ENCODE measurements at places on chromosomes 3 and 15.
A peak's percentile ranks its signal among the peaks of the same experiment; 100 is the strongest.

GRCh38 chr3:52299879-52300611, 12.4 kb downstream of the GLYCTK start:
- no peak for DNase-seq

DNA sequence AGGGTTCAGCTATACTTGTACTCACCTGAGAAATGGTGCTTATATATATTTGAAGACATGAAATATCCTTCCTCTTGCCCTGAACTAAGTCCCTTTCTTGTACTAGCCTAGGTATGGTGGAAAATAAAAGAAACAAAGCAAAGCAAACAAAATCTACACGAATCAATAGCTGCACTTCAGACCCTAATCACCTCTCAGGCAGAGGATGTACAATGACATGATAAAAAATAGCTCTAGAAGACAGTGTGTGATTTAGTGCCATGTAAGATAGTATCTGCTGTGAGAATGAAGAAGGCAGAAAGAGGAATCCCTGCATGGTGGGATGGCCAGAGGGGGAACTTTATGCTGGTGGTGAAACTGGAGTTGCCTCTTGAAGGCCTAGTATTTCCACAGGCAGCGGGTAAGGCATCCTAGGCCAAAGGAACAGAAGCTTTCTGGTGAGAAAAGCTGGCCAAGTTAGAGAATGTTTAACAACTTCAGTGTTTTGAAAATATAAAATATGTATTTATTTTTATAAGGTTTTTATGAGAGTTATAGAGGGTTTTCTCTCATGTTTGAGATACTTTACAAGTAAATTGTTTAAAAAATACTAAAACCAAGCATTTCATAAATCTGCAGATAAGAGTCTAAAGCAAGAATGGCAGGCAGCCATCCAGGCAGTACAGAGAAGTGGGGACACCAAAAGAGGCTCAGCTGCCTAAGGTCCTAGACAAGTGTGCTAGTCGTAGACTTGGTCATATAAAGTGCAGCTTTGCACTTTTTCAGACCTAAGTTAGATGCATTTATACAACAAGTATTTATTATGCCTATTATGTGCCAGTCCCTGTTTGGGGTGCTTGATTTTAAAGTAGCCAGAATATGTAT, 14.9 kb downstream of the LEKR1 start:
- no peak for DNase-seq

GRCh38 chr3:140710711-140711389, 33.0 kb downstream of the TRIM42 start:
- DNase-seq, result no peak

GRCh38 chr3:105823149-105823867, 45.5 kb downstream of the CBLB start:
- DNase-seq, result peak; percentile 82

- peak; percentile 56 for DNase-seq
Observed at GRCh38 chr15:52680041-52680391, 828 bp upstream of the ATOSA start.

DNA sequence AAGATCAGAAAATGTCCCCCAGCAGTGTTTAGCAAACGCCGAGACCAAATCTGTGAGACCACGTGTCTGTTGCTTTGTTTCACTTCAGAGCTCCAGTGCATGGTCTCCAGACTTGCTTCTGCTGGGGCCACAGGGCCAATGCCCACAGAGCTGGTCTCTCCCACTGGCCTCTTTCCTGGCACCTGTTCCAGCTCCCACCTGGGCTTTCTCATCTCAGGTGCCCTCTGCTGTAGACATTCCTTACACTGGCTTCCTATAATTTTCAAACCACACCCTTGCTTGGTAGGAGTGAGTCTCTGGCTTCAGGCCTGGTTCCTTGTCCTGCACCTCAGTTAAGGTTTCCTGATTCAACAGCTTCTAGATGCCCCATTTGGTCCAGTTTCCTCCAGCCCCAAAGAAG, 243.1 kb downstream of the ADAMTS17 start:
- no peak for DNase-seq

GRCh38 chr3:134933997-134934396, 138.9 kb downstream of the EPHB1 start:
- no peak for DNase-seq

- DNase-seq, result peak; percentile 3
Observed at GRCh38 chr3:35946121-35946853, 307.0 kb downstream of the ARPP21 start.

DNA sequence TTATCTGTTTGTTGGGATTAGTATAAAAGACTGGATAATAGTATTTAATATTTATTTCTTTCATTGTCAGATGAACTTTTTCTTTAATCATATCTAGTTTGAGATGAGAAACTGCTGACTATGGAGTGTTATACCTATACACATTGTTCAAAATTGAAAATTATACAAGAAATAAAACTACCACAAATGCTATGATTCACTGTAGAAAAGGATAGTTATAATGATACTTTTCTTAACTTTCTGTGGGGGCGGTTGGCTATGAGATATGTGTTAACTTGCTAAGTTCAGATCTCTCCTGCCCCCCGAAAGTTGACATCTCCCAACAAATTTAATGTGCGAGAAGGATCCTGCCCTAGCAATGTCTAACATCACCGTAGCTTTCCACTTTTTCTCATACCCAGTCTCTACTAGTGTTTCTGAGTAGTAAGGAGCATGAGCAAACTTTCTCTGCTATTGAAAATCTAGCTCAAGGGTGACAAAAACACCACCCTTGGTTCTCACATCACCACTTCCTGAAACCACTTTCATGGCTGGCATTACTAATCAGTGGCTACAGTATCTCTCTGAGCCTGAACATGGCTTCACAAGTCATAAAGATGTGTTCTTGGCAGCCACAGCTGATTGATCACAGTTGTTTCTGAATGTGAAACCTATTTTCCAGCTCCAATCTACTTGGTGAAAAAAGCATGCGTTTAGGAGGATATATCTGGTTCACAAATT, 15.8 kb upstream of the SAMMSON start:
- no peak for DNase-seq

DNA sequence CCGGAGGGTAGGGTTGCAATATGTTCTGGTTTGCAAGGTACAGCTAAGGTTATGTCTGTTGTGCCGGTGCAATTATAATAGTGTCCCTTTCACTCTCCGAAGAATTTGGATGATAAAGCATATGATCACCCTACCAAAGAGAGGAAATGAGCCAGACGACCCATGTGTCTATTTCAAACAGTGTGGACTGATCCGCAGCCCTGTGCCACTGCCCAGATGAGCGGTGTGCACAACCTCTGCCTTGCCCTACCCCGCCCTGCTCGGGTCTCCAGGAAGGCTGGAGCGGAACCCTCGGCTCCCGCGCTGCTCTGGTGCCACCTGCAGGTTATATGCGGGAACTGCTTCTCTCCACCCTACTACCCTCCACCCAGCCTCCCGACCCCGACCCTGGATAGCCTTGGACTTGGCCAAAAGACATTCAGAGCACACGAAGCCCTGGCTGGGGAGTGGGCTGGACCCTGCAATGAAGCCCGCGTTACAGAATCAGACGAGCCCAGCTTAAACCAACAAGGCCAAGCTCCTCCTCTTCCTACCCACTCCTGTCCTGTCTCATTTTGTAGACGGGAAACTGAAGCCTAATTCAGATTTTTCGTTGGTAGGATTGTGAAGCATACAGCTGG, 68.4 kb upstream of the CHRNB4 start:
- no peak for DNase-seq

GRCh38 chr3:37899101-37899707, 37.5 kb downstream of the CTDSPL start:
- no peak for DNase-seq

GRCh38 chr3:141091426-141091825, 40.3 kb downstream of the SPSB4 start:
- DNase-seq, result no peak

DNA sequence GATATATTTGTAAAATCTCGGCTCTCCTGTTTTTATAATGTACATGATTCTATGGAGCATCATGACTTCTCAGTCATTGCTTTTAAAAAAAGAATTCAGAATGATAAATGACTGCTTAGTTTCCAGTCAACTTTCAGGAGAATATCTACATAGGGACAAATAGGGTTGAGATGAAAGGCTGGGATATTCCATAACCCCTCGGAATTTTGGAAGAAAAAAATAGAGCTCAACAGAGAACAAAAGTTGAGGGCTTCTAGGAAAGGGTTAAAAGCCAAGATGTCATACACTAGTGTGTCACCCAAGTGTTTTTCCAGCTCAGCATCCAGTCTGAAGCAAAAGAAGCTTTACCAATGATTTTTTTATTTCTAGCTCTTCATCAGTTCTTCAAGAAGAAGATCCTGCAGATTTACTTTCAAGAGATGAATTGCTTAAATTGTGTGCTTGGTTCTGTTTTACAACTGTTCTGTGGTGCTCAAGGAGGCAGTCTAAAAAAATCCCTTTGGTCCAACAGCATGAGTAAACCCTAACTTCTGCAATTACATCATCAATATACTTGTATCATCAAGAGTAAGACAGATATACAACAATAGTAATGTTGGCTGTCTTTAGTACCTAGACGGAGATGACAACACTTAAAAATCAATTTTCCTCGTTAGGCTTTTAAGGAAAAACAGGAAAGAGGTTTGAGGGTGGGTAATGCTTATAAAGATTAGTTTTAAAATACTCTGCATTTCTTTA, 979 bp downstream of the UNC13C start:
- DNase-seq, result no peak

GRCh38 chr15:43249699-43250203, 17.0 kb downstream of the TGM5 start:
- DNase-seq, result no peak

GRCh38 chr15:50685976-50686468, 575 bp downstream of the TRPM7 start:
- peak; percentile 35 for DNase-seq

- DNase-seq, result no peak
Observed at GRCh38 chr3:27110020-27110419, 259.2 kb downstream of the NEK10 start.

GRCh38 chr3:71551311-71551919, 32.1 kb downstream of the FOXP1 start:
- peak; percentile 17 for DNase-seq

- DNase-seq, result no peak
Observed at GRCh38 chr15:59570315-59570714, 41.3 kb upstream of the GCNT3 start.

- no peak for DNase-seq
Observed at GRCh38 chr3:122064326-122064725, 9.2 kb downstream of the CD86 start.

DNA sequence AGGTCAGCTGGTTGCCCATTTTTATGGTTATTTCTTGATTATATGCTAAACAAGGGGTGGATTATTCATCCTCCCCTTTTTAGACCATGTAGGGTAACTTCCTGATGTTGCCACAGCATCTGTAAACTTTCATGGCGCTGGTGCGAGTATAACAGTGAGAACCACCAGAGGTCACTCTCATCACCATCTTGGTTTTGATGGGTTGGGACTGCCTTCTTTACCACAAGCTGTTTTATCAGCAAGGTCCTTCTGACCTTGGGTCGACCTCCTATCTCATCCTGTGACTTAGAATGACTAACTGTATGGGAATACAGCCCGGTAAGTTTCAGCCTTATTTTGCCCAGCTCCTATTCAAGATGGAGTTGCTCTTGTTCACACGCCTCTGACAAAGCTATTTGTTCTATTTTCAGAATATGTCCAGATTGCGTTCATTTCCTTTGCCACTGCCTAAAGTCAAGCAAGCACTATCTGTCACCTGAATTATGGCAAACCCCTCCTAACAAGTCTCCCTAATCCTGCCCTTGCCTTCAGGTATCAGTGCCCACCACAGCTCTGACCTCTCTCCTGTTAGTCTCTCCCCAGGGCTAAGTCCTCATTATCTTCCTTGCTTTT, 308.5 kb downstream of the ROBO2 start:
- DNase-seq, result no peak

DNA sequence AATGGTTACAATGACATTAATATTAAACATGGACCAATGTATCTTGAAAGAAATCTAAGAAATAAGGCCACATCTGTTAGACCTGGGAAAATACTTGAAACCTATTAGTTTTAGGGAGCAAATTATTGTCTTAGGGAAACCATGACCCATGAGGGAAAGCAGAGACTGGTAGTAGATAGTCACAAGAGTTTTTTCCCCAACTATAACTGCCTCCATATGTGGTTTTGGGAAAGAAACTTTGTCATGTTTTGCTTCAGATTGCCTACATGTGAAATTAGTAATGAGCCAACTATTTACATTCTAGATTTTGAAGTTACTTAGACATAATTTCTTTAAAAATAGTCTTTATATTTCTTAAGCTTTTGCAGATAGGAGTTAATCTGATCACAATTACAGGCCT, 474.9 kb downstream of the ROBO2 start:
- no peak for DNase-seq

- no peak for DNase-seq
Observed at GRCh38 chr3:70010346-70010745, 10.8 kb downstream of the SAMMSON start.

DNA sequence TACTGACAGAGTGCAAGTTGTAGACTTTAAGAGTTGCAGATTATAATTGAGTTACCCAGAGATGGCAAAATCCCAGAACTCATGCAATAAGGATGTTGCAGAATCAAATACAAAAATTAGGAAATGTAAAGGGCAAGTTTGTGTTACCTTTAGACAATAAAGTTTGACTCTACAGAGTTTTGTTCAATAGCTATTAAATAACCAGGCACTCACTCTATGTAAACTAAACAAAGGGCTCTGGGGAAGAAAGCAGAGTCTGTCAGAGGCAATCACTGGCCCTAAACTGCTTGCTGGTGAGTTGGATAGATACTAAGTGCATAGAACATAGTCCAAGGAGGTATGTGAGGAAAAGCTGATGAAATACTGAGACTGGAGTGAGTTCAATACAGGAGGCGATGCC, 40.0 kb upstream of the PLCL2 start:
- no peak for DNase-seq

DNA sequence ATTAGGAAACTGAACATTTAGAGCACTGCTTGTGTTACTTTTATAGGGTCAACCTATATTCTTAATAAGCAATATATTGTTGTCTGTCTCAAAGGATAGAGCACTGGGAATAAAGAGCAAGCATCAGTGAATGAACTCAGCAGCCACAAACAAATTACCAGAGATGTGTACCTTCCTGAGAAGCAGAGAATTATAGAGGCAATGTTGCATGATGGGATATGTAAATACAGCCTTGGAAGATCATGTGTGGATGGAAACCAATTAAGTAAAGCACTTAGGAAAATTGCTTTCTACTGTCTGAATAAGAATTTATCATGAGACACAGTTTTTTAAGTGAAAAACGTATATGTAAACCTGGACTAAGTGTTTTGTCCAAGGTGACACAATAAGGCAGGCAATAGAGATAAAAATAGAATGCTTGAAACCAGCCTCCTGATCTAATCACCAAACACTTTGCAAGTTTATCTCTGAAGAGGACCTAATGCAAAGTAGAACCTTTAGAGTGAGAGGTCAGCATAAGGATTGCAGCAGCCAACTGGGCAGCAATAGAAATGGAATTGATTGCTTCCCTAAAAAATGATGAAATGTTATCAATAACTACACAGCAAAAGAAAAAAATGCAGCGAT, 848.0 kb downstream of the TUSC7 start:
- DNase-seq, result no peak

GRCh38 chr3:54792584-54792983, 135.3 kb downstream of the LRTM1 start:
- no peak for DNase-seq
